ENCODE measurements at places on chromosomes 11 and 22.

- DNase-seq: no peak
Measured at GRCh38 chr11:12241401-12241800, 131.0 kb downstream of the MICAL2 start.

GRCh38 chr11:70862093-70862492 is 390.3 kb downstream of the SHANK2 start:
- DNase-seq: no peak

- no peak for DNase-seq
Measured at GRCh38 chr22:19991645-19992451, 24.8 kb downstream of the ARVCF start.

- no peak for DNase-seq
Measured at GRCh38 chr11:96189351-96189750, 153.6 kb downstream of the MAML2 start.
